Activated T-cell treated with anti-CD3 and anti-CD28 coated beads, Interleukin-2, amount 50 U/mL, for 1 hour (primary cell): ENCODE measurements at places on chromosomes 5 and 9.

DNA sequence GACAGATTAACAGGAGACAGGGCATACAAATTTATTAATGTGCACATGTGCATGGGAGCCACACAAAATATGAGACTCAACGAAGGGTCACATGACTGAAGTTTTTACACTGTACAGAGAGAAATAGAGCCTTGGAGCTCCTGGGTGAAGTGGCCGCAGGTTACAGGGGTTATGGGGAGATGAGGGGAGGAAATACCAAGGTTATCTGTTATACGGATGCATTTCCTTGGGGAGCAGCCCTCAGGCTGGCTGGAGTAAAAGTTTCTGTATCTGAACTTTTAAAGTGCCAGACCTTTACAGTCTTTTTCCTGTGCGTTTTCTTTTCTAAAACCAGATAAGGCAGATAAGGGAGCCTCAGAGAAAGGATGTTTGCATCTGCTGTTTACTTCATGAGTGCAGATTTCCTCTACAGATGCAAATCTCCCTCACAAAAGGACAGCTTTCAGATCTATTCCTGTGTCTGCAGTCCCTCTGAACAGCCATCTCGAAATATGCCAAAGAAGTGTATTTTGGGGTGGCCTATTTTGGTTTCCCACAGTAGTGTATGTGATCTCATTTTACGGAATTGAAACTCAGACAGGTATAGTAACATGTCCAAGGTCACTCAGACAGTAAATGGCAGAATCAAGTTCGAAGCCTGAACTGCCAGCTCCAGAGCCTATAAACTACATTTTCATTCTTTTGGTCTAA, 139.3 kb upstream of the FBXL17 start:
- no peak for DNase-seq

DNA sequence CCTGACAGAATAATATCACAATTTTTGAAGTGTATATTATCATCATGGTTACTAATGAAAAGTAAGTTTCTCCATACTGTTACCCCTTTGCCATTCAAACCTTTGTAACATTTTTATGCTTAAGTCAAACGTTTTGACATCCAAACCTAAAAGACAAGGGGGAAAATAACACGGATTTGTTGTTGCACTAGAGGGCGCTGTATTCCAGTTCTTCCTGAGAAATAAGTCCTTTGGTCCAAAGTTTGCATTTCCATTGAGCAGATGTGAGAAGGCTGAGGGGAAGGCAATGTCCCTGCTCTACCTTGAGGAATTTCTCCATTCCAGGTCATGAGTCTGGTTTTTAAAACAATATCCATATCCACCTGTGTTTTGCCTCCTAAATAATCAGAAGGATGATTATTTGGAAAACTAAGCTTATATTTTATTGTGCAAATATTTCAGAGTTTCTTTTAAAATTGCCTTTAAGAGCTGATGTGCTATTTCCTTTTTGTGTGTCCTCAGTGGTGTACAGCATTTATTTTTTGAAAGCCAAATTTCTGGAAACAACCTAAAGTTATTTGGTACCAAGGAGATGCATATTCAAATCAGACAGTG, 9.7 kb downstream of the LECT2 start:
- DNase-seq = no peak

GRCh38 chr9:82206946-82207345, 218.4 kb downstream of the SPATA31D1 start:
- DNase-seq = no peak

- no peak for DNase-seq
Measured at GRCh38 chr5:83924171-83924570, 203.5 kb upstream of the HAPLN1 start.

DNA sequence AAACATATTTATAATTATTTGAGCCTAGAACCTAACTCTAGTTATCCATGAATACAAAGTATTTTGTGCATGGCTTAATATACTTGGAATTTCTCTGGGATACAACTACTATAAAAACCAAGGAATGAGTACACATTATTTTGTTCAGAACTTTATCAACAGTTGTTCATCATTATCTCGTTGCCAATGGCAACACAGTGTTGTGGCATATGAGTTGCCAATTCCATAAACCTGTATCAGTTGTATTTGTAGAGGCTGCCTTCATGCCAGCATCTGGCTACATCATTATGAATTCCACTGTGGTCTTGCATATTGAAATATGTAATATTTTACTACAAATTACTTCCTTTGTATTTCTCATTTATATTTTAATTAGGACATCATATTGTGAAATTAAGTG, 250.4 kb downstream of the FSTL4 start:
- DNase-seq = no peak

DNA sequence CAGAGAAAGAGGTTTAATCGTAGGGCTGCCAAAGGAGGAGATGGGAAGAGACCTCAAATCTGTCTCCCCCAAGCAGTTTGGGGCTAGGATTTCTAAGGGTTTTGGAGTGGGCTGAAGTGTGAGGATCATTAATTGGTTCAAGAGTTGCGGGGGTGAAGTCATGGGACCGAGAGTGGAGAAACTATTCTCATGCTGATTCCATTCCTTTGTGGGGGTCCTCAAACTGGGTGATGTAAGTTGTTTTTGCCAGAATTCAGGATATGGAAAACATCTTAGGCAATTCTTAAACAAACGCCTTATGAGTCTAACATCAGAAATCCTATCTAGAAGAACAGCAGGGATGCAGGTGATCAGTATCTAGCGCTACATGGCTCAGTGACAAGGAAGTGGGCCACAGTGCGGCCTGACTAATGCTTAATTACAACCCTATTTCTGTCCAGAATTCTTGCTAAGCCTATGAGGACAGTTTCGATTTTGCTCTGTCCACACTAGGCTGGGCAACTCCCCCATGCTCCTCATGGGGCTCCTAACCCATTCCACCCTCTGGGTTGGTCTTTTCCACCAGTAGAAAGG, 27.7 kb upstream of the TRIO start:
- DNase-seq = no peak

DNA sequence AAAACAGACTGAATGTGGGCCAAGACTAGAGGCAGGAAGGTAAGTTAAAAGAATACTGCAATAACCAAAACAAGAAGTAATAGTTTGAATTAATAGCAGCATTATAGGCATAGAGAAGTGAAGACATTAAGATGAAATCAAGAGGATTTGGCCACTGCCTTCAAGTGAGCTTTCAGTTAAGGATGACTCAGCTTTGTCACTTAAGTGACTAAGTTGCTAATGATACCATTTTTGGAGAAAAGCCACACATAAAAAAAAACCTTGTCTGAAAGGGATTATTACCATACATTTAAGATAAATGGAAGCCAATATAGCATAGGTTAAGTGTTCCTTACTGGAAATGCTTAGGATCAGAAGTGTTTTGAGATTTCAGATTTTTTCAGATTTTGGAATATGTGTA, 57.0 kb downstream of the ECPAS start:
- no peak for DNase-seq

- DNase-seq = no peak
Measured at GRCh38 chr9:114789006-114789405, 16.8 kb downstream of the TNFSF15 start.

DNA sequence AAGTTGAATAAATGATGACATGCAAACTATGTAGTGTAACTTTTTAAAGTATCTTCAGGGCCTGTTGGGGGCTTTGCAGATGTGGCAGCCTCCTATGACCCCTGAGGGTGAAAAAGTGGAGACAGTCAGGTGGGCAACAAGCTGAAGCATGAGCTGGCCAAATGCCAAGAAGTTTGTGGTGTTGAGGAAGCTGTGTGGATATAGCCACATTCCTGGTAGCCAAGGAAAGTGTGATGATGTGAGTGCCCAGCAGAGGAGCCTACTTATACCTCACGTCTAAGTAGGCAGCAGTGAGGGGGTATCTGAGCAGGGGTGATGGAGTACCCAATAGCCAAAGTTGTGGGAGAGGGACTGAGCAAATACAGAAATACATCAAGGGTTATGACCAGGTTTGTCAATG, 621.2 kb upstream of the CDH6 start:
- DNase-seq = no peak

DNA sequence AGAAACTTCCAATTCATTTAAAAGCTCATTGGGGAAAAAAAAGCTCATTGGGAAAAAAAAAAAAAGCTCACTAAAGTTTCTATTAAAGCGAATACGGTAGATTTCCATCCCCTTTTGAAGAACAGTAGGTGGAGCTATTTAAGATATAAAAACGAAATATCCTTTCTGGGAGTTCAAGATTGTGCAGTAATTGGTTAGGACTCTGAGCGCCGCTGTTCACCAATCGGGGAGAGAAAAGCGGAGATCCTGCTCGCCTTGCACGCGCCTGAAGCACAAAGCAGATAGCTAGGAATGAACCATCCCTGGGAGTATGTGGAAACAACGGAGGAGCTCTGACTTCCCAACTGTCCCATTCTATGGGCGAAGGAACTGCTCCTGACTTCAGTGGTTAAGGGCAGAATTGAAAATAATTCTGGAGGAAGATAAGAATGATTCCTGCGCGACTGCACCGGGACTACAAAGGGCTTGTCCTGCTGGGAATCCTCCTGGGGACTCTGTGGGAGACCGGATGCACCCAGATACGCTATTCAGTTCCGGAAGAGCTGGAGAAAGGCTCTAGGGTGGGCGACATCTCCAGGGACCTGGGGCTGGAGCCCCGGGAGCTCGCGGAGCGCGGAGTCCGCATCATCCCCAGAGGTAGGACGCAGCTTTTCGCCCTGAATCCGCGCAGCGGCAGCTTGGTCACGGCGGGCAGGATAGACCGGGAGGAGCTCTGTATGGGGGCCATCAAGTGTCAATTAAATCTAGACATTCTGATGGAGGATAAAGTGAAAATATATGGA, at the start of gene PCDHGA12:
Gene PCDHGA12, plus strand, starts transcription at position 176 of the 782 bp plus-strand sequence. Its CDS starts 253 bp downstream, at position 429.
- DNase-seq = no peak

DNA sequence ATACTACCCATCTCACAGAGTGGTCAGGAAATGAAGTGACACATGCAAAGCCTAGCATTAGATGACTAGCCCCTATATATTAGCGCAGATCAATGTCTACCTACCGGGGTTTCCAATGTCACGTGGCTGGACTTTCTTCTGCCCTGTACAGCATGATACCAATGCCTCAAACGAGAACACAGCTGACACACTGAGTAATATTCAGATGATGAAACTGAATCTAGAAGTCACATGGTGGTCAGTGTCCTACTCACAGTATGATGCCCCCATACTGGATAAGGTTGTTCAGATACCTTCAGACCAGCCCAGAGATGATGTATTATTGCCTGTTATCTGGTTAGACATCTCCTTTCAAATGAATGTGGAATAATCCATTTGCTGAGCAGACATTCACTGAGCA, 71.1 kb upstream of the FRRS1L start:
- no peak for DNase-seq

DNA sequence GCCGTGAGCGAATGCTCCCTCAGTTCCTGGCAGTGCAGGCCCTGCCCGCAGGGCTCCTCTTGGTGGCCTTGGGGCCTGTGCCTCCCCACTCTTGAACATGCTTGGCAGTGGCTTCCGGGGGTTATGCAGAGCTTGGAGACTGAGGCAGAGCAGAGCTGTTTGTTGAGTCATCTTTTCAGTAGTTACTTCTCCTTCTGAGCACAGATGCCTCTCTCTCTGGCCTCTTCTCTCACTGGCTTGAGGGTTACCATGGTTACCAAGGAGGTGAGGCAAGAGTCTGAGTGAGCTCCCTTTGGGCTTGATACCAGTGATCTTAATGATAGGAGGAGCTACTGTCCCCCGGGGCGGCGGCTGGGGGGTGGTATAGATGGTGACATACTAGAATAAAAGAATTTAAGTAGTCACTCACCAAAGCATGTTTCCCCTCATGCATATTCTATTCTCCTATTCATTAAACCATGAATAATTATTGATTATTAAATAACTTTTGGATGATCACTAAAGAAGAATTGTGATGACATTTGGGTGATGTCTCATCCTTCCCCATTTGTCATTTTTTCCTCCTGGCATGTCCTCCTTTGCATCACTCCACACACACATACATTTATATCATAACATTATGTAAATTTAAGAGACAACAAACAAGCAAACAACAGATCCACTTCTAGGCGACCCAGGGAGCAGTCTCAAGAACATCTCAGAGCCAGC, 111.1 kb downstream of the ARHGAP26 start:
- no peak for DNase-seq

GRCh38 chr5:145854651-145855258, 18.1 kb downstream of the GRXCR2 start:
- no peak for DNase-seq

- DNase-seq = no peak
Measured at GRCh38 chr9:28866951-28867350, 1293.7 kb upstream of the C9orf72 start.

DNA sequence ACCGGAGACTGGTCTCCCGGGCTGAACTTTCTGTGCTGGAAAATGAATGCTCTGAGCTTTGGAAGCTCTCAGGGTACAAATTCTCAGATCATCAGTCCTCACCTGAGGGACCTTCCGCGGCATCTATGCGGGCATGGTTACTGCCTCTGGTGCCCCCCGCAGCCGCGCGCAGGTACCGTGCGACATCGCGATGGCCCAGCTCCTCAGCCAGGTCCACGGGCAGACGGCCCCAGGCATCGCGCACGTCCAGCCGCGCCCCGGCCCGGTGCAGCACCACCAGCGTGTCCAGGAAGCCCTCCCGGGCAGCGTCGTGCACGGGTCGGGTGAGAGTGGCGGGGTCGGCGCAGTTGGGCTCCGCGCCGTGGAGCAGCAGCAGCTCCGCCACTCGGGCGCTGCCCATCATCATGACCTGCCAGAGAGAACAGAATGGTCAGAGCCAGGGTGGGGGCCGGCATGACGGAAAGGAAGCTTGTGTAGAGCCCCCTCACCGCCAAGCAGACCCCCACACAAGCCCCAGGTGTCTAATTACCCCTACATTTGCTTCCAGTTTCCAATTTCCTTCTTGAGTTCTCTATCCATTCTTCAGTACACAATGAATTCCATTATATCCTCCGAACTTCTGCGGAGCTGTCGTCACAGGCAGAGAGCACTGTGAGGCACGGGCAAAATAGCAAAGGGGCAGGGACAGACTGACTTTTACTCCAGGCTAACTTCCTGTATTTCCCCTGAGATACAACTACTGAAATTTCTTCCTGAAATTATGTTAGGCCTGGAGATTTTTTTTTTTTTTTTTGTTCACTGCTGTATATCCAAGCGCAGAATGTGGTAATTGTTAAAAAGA, 23.2 kb downstream of the CDKN2A start:
- DNase-seq = no peak

GRCh38 chr9:137078701-137079400, 1.5 kb downstream of the UAP1L1 start:
- DNase-seq = no peak

DNA sequence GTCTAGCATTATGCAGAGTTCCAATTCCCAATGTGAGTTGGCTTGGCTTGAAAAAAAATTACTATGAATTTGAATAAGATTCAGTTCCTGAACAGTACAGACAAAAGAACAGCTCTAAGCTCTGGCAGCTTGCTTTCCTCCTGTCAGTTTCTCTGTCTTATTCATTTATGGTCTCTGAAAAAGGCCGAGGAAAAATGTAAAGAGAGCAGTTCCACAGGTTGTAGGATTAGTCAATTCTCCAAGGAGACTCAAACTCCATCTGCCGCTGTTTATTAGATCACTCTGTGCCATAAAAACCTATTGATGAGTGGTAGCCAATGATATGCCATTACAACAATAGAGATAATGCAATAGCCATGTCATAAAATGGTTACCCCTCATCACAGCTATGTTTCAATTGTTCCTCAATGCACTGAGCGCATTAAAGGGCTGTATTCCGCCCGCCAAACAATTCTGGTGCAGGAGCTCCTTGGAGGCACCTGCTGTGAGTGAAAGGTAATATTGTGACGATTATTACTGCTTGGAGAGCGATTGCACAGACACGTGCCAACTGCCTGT, 188.2 kb downstream of the ARRDC3 start:
- no peak for DNase-seq
